A549 (cell line): ENCODE measurements at places on chromosomes 12 and 14. TPM values are rescaled to one million over a fixed set of nuclear protein-coding genes. Genes with fewer than 3 reads are reported as not detected.

DNA sequence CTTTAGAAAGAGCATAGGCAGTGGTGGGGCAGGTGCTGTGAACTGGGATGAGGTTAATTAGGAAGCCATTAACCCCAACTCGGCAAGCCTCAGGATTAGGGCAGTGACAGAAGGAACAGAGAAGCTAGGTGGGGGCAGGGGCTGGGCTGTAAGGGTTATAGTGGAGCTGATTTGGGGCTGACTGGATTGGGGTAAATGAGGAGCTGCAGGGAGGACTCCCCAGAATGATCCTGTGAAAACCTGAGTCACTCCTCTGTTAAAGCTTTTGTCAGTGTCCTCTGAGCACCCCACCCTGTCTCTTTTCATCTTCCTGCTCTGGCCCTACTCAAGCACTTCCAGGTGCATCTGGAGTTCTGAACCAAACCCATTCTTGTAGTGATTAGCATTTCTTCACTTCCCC lies 4.4 kb downstream of the KLC1 start:
- DNase-seq, result no peak

DNA sequence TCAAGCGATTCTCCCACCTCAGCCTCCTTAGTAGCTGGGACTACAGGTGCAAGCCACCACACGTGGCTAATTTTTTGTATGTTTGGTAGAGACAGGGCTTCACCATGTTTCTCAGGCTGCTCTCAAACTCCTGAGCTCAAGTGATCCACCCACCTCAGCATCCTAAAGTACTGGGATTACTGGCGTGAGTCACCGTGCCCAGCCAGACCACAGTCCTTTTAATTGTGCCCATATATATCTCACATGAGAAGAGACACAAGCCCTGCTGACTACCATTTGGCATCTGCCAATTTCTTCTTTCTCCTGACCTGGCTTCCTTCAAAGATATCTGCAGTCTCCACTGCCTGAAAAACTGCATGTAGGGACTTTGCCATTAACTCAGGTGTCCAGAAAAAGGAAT lies 142.5 kb downstream of the DPY19L2 start:
- DNase-seq, result no peak

DNA sequence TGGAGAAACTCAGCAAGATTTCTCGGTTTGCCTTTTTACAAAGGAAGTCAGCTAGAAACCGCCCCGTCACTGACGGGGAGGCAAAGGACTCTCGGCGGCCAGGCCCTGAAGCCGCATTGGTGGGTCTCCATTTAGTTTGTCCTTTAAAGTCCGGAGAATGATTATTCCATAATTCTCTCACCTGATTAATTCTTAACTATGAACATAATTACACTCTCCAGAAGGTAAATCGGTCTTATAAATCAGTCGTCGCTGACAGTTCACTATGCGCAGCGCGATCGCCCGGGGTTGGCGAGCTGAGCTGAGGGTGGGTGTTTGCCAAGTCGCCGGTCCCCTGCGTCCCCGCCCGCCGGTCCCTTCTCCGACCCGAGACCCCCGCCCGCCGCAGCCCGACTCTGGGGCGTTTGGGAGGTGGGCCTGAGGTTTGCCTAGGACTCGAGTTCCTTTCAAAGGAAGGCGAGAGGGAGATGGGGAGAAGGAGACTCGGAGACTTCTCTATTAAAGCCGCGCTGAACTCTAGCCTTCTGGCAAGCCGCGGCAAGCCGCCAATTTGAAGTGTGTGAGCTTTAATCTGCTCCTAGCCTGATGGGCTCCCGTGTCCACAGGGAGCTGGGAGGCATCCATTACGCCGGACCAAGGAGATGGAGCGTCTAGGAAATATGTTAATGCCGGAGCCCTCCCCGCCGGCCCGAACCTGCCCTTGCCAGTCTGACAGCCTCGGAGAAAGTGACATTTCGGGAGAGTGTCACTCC lies 392.9 kb downstream of the NOVA1 start:
- DNase-seq, result no peak

DNA sequence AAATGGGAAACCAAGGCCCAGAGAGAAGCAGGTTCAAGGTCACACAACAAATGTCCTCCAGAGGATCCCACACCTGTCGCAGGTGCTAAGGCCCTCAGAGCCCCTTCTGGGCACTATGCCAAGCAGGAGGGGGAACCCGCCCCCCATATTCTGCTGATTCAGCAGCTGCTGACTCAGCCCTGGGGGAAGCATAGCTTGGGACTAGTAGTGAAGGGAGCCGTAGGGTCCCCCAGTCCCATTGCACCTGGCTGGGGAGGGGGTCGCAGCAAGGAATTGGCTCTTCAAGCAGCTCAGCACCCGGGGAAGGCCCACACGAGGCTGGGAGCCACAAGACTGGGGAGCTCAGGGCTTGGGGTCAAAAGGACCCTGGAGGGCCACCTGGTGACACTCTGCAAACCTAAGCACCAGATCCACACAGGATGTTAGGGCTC lies 1.0 kb downstream of the RASAL1 start:
- no peak for DNase-seq

DNA sequence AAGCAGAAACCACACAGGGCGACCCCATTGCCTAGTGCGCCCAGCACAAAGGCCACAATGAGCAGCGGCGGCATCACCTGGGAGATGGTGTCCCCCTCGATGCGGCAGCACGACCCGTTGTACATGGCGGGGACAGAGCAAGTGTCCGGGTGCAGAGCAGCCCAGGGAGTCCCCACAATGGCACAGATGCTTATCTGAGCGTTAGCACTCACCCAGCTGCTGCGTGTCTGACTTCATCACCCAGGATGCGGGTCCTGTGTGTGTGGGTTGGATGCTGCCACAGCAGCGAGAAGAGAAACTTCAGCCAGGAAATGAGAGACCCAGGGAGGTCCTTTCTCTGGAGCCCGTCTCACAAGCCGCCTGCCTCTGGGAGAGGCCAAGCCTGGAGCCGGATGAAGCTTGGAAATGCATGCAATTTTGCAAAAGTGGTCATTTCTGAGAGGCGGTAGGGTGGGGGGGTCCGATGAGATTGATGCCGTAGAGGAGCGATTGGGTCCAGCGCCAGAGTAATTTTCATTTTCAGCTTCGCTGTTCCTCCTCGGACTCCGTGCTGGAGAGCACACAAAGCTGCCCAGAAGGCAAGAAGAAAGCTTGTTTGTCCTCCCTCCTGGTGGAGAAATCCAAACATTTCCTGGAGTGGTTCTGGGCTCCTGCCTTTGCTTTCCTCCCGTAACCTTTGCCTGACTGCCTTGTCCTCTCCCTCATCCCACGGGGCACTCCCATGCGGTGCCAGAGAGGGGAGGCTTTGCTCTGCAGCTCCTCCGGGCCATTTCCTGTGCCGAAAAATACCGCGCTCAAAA lies at the start of gene HCAR1:
Gene HCAR1 (minus strand): TSS at position 630 of the 800 bp plus-strand sequence. CDS start 505 bp downstream, at position 125.
- no peak for DNase-seq

GRCh38 chr12:19138551-19138950 lies 9.0 kb downstream of the PLEKHA5 start:
- no peak for DNase-seq

DNA sequence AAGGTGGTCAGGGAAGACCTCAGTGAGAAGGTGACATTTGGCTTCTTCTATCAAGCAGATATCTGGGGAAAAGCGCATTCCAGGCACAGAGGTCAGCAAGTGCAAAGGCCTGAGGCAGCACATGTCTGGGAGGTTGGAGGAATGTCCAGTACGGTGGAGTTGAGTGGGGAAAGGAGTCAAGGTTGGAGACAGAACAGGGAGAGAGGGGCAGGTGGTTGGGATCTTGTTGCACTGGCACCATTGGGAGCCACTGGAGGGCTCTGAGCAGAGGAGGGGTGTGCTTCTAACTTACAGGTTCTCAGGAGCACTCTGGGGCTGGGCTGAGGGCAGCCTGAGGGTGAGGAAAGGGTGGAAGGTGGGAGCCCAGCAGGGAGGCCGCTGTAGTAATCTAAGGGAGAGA lies 52.1 kb downstream of the EID3 start:
- DNase-seq, result peak; percentile 67

- no peak for DNase-seq
Observed at GRCh38 chr14:57487771-57488170, 5.9 kb downstream of the CCDC198 start.

GRCh38 chr12:62458626-62459025 lies 8.0 kb upstream of the MON2 start:
- DNase-seq, result no peak

DNA sequence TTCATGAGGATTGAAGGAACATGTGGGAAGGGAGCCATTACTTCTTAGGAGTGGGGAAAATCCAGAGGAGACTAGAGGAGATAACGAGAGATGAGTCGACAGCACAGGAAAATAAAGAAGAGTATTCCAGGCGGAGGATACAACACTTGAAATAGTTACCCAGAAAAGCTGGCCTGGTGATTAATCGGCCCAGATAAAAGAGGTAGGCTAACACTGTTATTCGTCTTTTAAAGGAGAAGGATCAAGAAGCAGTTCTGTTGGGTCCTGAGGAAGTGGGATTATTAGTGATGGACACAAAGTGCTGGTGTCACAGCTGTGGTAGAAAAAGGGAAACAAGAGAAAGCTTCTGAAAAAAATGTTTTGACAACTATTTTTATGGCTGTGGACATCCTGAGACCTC lies 425.3 kb downstream of the ZFP36L1 start:
- DNase-seq, result no peak

DNA sequence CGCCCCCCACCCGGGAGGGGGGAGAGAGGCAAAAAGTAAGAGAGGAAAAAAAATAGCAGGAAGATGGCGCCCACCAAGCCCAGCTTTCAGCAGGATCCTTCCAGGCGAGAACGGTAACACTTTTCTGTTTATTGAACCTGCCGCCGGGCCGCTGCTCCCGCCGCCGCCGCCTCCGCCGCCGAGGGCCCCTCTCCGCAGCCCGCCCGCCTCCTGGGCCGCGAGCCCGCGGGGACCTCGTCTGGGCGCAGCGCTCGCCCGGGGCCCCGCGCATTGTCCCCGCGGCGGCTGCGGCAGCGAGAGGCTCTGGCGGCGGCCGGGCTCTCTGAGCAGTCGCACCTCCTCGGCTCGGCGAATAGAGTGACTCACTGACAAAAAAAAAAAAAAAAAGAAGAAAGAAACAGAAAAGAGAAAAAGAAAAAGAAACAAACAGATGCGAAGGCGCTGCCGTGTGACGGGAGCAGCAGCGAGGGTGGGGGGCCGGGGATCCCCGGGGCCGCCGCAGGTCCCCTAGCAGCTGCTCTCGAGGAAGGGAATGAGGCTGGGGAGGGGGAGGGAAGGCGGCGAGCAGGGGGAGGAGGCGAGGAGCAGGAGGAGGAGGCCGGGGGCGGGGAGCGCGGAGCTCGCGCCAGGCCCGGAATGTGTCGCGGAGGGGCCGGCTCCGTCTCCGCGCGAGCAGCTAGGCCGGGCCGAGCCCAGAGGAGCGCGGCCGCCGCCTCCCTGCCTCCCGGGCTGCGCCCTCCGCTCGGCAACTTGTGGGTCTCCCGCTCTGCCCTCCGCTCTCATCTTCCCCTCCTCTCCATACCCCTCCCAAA lies 781 bp downstream of the NPAS3 start:
- no peak for DNase-seq

GRCh38 chr12:21797539-21797938 lies 23.0 kb upstream of the KCNJ8 start:
- DNase-seq, result no peak

- no peak for DNase-seq
Observed at GRCh38 chr12:24952389-24952788, 3.5 kb upstream of the BCAT1 start.

DNA sequence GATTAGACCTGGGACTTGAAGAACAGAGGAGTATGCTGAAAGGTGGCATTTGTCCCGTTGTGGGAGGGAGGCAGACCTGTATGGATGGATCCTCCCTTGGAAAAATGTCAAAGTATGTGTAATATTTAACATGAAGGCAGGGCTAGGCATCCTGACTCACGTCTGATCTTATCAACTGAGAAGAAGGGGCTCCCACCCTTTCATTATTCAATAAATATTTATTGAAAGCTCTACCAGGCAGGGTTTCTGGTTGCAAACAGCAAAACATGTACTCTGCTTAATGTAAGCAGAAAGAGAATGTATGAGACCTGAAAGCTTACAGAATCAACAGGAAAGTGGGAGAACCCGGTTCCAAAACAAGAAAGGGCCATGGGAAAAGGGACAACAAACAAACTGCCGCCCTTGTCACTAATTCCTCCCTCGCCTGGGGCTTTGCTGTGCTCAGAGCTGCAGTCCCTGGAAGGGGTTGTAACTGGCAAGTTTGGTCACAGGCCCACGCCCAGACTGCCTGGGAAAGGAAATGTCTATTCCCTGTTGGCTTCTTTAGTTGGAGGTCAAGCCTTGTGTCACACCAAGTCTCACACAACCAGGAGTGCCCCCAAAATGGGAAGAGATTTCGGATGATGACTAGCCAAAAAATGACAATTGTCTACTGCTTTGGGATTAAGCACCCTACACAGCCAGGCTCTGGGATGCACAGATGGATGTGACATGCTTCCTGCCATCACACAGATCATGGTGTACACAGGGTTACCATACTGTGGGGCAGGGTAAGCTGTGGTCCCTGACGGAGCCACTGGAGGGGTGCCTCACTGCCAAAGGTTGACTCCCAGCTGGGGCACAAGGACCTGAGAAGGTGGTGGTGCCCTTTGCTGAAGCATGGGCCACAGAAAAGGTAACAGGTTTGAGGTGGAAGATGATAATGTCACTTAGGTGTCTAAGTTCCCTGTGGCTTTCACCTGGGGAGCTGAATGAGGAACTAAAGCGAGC lies 36.8 kb downstream of the RAB35 start:
- peak; percentile 67 for DNase-seq

DNA sequence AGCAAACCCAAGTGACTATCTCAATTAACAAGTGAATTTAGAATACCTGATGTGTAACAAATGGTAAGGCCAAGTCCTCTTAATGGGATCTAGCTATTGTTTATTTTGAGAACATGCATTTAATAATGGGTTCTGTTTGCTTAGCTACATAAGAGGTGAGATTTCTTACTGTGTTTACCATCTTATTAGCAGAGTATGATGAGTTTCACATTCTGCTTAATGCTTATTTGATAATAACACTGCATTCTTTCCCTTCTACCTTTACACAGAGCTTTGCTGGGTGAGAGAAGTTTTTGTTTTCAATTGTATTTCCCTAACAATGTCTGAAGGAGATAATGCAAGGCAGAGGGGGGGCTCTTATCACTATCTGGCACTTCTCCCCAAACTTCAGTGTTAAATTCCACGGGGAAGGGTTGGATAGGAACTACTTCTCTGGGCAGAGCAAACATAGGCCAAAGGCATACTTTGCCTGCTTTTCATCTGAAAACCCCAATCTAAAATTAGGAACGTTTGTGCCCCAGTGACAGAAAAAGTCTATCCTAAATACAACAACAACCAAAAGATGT lies 129.0 kb upstream of the ATXN7L3B start:
- DNase-seq, result no peak

DNA sequence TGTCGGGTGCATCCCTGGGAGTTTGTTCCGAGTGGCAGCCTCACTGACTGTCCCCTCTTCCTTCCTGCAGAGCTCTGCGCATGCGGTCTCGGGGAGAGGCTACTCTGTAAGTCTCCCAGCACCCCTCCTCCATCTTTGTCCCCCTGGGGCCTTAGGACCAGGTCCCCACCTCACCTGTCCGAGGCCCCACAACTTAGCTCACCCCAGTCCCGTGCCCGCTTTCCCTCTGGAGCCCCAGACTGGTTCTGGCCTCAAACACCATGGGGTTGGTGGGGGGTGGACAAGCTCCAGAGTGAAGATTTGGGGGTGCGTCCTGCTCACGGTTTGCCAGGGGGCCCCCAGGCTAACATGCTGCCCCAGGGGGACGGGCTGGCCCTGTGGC lies 37.9 kb downstream of the FBRSL1 start:
- no peak for DNase-seq

LTBP2 gene
- polyA plus RNA-seq, result 9.9 to 17.1 TPM (median 14.4 TPM) in 3 replicates

TRHDE gene
- polyA plus RNA-seq, result 0.10 to 0.32 TPM (median 0.13 TPM) in 3 replicates

TAC3 gene
- not detected in 3 replicates for polyA plus RNA-seq

DAO gene
- not detected in 3 replicates for polyA plus RNA-seq

RNASE7 gene
- polyA plus RNA-seq, result not detected in 3 replicates

HECTD4 gene
- polyA plus RNA-seq, result 8.5 to 9.9 TPM (median 9.8 TPM) in 3 replicates

CLEC9A gene
- not detected in 3 replicates for polyA plus RNA-seq

C12orf54 gene
- polyA plus RNA-seq, result not detected in 3 replicates

RPS6KL1 gene
- polyA plus RNA-seq, result 0.71 to 1.2 TPM (median 0.99 TPM) in 3 replicates
